ENCODE measurements at places on chromosomes 6 and 20.

DNA sequence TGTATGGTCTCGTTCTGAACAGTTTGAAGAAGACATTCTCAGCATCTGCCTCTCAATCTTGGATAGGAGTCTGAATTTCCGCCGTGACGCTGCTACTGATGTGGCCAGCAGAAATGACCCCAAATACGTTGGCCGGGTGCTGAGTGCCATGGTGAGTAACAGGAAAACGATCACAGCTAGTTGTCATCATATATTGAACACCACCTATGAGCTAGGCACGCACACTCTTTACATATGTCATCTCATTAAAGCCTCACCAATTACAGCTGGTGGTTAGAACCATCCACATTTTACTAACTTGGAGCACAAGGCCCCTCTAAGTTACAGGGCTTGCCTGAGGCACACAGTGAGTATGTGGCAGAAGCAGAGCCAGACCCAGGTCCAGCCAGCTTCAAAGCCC is 17.1 kb downstream of the TGM3 start:
- DNase-seq: no peak

DNA sequence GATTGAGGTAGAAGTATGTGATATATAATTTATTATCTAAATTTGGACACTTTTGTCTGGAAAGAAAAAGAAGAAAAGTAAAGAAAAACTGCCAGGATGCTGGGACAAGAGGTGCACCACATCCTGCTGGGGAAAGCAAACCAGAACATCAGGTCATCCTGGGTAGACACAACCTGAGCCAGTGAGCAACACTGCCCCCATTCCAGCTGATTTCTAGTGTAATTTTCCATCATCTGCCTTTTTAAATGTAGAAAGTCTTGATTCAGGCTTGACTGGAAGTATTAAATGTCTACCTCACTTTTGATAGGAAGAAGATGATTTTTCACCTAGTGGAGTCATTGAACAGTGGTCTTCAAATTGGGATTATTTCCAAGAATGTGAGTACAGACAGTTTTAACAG is 1164.5 kb upstream of the CITED2 start:
- no peak for DNase-seq

- no peak for DNase-seq
Measured at GRCh38 chr20:25497586-25498279, 87.6 kb downstream of the NINL start.

- DNase-seq: no peak
Measured at GRCh38 chr6:140341272-140341671, 966.8 kb upstream of the CITED2 start.

DNA sequence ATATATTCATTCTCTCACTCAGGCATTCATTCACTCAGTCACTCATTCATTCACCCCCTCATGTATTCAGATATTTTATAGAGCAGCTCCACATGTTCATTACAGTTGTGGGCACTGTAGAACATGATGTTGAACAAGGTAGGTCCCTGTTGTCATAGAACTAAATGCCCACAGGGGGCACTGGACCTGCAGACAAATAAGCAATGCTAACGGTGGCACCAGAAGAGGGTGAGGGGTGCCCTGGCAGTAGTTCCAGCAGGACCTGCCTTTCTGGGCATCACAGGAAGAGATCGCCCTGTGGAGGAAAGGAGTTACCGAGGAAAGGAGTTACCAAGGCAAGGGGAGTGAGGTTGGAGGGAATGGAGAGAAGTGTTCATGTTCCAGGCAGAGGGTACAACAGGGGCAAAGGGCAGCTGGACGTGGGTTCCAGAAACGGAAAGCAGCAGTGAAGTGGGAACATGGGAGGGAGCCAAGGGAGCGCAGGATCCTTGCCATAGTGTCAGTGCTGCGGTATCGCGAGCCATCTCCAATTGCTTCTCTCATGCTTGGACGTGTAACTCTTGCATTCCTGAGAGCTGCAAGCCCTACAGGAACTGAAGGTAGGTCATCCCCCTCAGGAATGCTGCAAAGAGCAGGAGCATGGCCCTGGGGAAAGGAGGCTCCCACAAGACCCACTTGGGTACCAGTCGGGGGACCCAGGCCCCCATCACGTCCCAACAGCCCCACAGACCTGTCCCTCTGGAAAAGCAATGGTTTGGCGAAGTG is 128.2 kb downstream of the EDN3 start:
- no peak for DNase-seq

GRCh38 chr6:1716868-1717267 is 107.2 kb downstream of the FOXC1 start:
- DNase-seq: no peak

GRCh38 chr6:158865769-158866168 is 46.6 kb upstream of the EZR start:
- DNase-seq: no peak

DNA sequence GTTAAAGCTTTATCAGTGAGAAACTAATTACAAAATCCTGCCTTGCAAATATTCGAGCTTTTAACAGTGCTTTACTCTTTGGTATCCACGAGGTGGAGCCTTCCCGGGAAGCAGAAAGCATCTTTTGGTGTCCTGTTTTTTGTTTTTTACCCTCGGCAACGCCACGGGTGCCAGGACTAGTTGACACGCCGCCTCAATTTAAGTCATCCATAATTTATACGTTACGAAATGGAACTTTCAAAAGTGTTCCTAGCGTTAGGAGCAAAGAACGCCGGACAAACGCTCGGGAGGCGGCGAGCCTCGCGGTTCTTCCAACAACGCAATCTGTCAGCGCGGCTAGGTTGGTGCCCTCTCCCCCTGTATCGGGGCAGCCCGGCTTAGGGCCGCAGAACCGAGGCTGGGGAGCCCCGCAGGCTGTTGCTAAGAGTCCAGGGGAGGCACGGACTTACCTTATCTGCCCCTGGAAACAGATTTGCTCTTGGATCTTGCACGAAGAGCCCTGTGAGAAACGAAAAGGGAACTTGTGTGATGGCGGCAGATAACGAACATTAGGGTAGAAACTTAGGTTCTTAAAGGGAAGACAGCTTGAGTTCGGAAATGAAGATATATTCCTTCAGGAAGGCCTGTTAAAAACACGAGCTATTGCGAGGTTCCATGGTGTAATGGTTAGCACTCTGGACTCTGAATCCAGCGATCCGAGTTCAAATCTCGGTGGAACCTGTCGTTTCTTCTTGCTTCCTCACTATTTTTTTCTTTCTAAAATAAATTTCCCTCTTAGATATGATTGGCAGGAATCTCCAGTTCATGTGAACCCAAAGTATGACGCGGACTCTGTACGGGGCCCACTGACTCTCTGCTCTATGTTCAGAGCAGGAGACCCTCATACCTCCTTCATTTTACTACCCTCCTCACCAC is 46.2 kb upstream of the ZNF184 start:
- peak; percentile 43 for DNase-seq

- no peak for DNase-seq
Measured at GRCh38 chr6:52552278-52552643, 24.6 kb downstream of the TRAM2 start.

- no peak for DNase-seq
Measured at GRCh38 chr6:144220031-144220790, 64.9 kb upstream of the UTRN start.

- no peak for DNase-seq
Measured at GRCh38 chr6:29011276-29011734, 6.2 kb upstream of the ZNF311 start.

GRCh38 chr6:11085758-11086435 is 7.7 kb upstream of the SMIM13 start:
- DNase-seq: no peak

GRCh38 chr20:46999801-47000465 is 105.3 kb downstream of the EYA2 start:
- DNase-seq: no peak

GRCh38 chr6:45930420-45931040 is 85.1 kb downstream of the CLIC5 start:
- DNase-seq: no peak

DNA sequence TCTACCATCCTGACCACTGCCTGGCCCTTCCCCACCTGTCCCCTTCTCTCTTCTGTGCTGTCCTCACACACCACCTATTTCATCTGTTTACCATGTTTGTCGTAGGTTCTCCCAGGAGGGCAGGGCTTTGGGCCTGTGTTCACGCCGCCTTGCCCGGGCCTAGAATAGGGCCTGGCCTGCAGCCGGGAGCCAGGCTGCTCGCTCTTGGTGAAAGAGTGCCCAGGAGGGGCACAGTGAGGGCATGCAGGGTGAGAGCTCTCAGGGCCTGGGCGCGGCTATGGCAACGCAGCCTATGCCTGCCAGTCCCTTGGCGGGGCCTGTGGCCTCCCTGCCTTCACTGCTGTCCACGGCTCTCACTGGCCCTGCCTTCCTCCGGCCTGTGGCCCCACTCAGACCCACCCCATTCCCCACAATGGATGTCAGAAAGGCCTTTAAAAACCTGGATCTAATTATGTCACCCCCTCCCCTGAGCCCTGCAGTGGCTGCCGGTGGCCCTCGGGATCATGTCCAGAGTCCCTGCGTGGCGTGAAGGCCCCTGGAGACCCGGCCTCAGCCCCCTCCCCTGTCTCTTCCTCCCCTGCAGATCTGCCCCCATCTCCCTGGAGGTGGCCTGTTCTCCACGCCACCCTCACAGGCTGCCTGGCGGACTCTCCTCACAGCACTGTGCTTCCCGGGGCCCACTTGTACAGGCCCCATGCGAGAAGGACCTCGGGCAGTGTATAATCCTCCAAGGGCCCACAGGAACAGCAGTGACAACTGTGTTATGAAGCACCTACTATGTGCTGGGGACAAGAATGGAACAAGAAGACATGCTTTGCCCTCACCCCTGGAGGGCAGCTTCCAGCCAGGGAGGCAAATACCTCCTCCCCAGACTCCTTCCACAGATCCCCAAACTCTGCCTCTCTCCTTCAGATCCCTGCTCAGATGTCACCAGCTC is 22.9 kb upstream of the NOL4L start:
- DNase-seq: no peak

DNA sequence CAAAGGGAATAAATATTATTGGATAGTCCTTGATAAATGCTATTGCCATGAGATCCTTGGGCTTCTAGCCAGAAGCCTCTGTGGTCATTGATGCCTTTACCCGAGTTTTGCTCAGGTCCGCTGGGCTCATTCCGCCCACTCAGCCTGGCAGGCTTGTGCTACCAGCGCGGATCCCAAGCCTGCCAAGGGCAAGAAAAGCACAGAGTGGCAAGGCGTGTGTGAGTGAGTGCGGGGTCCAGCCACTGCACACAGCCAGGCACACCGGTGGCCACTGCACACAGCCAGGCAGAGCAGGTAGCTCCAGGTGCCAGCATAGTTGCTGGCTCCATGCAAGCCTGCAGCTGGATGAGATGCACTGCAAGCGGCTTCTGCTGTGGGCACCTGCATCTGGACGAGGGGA is 38.7 kb downstream of the STK38 start:
- no peak for DNase-seq

- DNase-seq: no peak
Measured at GRCh38 chr20:45378191-45378590, at the start of gene TP53TG5. TSS of gene TP53TG5 (minus strand) at chr20:45378325. CDS start at chr20:45378236, 89 bp downstream.

GRCh38 chr6:18081025-18081668 is 41.3 kb downstream of the NHLRC1 start:
- no peak for DNase-seq

Data from GOT3 (cell line).